ENCODE measurements at places on chromosomes 2 and 18.

- DNase-seq, result no peak
Observed at GRCh38 chr2:99786636-99787390, 297.0 kb upstream of the REV1 start.

GRCh38 chr18:78722929-78723710 is 256.5 kb upstream of the SALL3 start:
- DNase-seq, result no peak

DNA sequence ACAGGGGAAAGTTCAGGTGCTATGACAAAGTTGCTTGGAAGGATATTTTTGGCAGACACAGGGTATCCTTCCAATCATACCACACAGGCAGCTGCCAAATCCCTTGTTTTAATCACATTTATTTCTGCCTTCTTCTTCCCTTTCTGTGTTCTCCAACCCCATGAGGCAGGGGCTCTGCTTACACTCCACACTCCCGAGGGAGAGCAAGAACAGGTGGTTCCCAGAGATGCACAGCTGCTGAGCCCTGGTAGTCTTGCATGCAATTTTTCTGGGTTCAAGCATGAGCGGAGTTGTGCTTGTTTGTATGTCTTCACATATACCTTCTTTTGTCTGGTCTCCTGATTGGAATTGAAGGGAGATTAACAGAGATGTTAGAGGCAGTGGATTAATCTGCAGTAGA is 251.7 kb upstream of the ST6GAL2 start:
- DNase-seq, result no peak

DNA sequence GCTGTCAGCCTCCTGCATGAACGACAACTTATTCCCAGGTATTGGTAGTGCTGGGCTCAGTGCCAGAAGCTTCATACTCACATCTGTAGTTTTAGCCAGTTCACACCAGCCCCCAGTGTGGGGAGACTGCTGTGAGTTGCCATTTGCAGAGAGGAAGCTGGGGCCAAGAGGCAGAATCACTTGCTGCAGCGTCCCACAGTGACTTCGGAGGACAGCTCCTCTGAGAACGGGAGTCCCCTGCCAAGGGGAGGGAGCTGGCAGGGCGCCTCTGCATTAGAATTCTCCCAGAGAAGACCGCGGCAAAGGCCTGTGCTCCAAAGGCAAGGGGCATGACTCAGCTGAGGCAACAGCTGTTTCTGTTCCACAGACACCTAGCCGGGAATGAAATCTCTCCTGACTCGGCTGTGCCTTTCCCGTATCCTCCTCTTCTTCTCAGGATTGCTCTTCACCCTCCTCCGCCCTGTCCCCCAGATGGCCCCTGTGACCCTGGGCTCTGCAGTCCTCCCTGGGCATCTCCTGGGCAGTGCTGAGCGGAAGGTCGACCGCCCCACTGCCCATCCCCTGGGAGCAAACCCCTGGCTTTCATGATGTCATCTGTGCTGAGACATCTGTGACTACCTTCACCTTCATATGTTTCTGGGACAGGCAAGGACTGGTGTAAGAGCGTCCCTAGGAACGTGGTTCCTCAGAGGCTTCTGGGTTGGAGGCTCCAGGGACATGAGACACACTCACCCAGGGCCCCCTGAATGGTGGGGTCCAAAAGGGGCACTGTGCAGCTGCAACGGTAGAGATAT is 18.0 kb downstream of the MAL start:
- DNase-seq, result no peak

DNA sequence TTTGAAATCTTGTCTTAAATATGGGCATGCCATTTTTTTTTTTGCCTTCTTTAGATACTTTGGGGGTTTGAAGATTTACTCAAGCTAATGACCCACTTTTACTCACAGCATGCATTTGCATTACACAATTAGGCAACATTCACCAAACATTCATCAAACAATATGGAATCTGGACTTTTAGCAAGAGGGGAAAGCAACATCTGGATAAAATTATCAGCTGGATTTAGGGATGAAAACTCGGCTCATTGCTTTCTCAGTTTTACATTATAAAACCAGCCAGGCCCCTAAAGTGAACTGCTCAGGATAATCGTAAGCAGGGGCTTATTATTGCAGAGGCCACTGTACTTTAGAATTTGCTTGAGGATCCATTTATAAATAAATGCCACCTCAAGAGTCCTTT is 44.7 kb downstream of the SOX11 start:
- no peak for DNase-seq

DNA sequence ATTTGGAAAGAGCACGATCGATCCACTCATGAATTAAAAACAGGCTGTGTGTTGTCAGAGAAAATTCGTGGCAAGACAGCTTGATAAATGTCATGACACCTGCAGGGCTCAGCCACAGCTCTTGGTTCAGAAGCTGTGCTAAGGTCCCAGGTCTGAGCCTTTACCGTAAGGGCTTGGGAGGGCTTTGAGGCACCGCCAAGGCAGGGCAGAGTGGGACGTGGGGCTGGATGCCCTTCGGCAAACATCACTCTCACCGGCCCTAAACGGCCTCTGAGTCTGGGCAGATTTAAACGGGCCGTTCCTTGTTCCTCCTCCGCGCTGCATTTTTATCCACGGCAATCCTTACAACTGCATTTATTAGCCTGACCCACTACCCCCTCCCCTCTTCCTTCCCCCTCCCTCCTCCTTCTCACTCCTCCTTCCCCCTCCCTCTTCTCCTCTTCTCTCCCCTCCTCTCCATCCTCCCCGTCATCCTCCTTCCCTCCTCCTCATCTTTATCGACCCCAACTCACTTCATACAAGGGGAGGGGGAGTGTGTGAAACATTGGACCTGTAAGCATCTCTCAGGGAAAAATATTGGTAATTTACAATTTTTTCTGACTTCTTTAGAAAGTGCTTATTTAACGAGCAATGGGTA is 33.9 kb downstream of the MBP start:
- DNase-seq, result no peak

DNA sequence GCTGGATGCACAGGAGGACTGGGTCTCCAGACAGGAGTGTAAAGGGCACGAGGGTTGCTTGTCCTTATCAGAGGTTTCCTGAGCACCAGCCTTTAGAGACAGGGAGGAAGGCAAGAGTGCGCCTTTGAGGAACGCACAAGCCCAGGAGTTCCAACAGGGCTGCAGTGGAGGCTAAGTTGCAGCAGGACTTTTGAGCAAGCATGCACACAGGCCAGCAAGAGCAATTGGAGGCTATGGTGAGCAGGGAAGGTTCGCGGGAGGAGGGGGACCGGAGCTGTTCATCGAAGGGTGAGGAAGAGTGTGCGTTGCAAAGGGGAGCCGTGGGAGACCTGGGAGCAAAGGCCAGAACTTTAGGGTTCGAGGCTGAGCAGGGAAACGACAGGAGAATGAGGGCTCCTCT is 2.2 kb upstream of the ATOH8 start:
- no peak for DNase-seq

- DNase-seq, result no peak
Observed at GRCh38 chr2:54558188-54559005, 102.3 kb downstream of the SPTBN1 start.

DNA sequence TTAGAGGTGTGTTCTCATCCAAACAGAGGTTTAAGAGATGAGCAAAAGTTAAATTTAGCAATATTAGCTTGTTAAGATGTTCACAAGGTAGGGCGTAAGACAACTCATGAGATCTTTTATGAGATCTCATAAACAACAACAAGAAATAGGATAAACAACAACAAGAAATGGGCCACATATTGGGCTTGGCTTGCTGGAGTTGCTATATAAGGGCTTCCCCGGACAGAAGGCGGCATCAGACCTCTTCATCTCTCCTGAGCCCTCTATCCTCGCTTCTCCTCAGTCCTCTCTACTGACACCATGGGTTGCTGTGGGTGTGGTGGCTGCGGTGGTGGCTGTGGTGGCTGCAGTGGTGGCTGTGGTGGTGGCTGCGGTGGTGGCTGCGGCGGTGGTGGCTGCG is at the start of gene SCYGR8:
SCYGR8 (plus strand) TSS at position 301 of the 400 bp plus-strand sequence; CDS start at position 301, 0 bp downstream.
- DNase-seq, result no peak

- no peak for DNase-seq
Observed at GRCh38 chr2:116810645-116811044, 1003.8 kb upstream of the DDX18 start.

DNA sequence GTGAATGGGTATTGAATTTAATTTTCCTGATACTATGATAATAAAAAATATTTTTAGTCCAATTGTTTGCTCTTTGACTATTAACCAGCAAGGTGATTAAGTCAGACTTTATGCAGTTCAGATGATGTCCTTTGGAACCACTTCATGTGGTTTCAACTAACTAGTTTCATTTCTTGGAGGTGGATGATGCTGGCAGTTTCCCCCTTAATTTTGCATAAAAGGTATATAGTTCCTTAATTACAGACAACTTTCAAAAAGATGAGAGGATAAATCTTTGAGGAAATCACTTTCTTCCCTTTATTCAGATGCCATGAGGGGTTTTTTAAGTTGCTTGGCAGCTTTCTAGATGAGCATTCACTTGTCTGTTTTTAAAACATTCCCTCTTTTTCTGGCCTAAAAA is 223.1 kb downstream of the PHLPP1 start:
- DNase-seq, result no peak

DNA sequence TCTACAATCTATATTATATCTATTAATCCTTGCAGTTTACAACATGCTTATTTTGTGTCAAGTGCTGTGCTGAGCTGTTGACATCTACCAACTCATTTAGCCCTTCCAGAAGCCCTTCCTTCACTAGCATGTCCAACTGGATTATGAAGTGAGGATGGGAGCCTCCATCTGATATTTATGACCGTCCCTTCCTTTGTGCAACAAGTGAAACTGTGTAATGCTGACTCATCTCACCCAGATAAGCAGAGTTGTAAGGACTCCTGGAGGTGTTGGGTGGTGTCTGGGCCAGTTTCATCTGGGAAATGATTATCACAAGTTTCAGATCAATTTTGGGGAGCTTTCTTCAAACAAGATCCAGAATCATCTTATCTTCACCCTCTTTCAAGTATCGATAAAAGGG is 156.6 kb upstream of the ETAA1 start:
- DNase-seq, result no peak

DNA sequence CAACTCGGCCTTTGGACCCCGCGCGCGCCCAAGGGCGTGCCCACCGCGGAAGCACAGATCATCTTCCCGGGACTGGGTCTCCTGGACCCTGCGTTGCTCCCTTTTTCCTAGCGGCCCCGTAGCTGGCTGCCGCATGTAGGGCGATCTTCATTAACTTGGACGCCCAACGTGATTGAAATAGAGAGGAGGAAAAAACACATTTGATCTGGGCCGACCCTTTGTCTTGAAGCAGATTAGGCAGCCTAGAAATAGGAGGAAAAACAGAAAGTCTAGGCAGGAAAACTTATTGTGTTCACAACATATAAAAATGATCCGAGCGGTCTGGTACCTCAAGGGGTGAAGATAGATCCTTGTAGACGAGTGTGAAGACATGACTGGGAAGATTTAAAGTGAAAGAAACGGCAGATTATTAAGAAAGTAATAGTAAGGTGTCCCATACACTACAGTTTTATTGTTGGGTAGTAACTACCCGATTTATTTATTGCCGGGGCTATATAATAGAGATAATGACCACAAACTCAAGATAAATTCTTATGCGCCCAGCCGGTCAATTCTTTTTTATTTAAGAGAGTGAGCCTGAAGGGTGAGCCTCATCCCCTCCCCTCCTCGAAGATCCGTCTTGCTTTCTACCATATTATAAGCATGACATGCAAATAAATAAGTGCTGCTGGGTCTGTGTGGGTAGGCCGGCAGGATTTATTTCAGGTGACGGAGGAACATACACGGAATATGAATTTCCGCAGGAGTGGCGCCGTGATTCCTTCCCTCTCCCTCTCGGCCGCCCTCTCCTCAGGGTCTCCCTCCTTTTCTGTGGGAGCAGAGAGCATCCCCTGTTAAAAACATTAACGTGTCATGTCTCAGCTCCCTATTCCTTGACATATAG is 147.4 kb downstream of the MEIS1 start:
- DNase-seq, result no peak

DNA sequence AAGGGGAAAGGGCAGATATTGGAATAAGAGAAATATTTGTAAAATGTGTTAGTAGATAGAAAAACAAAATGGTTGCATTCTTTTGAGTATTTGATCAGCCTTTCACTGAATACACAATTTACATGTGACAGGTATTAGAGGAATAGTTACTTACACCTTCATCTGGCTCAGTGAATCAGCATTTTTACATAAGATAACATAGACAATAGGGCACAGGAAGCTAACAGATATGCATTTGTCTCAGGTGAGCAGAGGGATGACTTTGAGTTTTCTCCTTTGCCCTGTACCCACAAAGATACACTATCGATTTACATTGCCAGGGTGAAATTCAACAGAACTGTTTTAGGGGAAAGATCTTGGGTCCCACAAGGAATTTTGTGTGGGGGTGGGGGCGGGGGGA is 373.1 kb upstream of the NETO1 start:
- DNase-seq, result no peak

DNA sequence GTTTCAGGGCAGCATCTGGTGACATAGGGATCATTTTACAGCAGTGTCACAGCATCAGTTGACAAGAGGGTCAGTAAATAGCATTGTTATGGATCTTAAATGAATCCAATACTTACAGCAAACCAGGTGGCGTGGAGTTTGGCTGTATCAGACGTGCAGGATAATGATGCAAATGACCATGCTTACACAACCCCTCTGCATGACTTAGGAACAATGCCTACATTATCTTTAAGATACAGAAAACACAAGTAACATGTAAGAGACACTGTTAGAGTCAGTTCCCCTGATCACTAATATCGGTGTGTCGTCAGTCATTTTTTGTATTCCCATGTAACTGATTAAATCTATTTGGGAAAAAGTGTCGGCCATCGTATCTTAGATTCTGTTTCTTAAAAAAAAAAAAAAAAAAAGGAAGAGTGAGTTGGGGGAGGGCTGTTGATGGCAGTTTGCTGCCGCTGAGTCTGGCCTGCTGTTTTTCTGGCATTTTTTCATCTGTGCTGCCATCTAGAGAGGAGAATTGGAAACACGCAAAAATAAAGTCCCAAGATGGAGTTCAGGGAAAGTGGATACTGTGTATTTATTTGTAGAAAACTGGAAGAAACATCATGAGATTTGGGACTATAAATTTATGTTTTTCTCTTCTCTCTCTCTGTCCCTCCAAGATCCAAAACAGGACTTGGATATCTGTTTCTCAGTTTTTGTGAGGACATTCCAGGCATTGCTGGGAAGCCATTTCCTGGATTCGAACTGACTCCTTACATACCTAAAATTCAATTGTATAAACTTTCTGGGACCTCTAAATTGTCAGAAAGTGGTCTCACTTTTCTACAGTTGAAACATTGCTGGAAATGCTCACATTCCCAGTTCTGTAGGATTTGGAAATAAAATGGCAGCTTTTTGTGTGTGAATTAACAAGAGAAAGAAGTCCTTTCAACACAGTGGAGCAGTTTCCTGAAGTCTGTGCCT is 60.3 kb upstream of the AGPS start:
- DNase-seq, result no peak

DNA sequence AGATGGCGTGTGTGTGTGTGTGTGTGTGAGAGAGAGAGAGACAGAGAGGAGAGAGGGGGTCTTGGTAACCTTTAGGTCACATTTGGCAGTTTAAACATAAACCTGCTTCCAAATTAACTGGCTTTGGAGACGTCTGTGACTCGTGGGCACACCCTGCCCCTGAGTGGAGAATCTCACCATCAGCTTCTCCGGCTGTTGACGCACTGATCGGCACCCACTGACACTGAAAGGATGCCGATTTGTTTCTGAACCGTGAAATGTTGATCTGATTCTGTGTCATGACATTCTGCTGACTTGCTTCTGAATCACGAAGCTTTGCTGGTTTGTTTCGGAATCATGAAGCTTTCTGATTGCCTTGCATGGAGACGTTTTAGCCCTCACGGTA is 114.7 kb downstream of the RTP5 start:
- no peak for DNase-seq

GRCh38 chr18:79489051-79489898 is 93.5 kb downstream of the NFATC1 start:
- DNase-seq, result no peak

GRCh38 chr2:46171411-46171953 is 125.7 kb upstream of the EPAS1 start:
- no peak for DNase-seq

Data from stimulated activated CD8-positive, alpha-beta memory T cell treated with anti-CD3 and anti-CD28 coated beads, Interleukin-7, amount 100 ng/mL, for 1 hour (primary cell).